ENCODE measurements at places on chromosomes 6 and 20.

DNA sequence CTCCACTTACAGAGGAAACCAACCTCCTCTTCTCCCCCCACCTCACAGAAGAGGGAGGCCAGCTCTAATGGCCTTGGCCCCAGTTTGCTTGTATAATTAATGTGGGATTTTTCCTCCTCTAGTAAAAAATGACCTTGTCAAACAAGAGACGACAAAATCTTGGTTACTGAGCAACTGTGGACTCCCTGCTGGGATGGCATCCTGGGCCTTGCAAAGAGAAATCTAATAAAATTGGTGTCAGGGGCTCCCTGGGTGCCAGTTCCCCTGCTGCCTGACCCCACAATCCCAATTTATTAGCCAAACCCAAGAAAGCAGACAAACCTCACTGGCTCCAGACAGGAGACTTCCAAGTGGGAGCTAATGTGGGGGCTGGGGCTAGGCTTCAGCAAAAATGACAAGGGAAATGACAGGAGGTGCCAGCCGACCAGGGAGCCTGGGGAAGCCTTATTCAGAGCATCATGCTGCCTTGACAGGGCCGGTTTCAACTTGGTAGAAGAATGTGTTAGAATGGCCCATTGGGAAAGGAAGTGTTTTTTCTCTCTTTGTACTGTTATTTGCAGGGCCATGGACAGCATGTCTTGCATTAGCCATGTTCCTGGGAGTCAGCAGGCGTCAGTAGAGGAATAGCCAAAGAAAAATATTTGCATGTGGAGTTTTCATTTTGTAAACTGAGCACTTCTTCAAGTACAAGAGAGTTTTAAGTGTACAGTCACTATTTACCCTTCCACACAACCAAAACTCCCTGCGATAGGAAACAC is 816.9 kb downstream of the DHX35 start:
- DNase-seq: no peak

- no peak for DNase-seq
These were observed 3.1 kb downstream of the HS3ST5 start for GRCh38 chr6:114339706-114340105.

GRCh38 chr6:127458817-127459216 is 372 bp downstream of the KIAA0408 start:
- no peak for DNase-seq

- no peak for DNase-seq
These were observed 2.2 kb downstream of the ANKS1A start for GRCh38 chr6:34891296-34891695.

GRCh38 chr6:21147995-21148394 is 445.6 kb upstream of the SOX4 start:
- no peak for DNase-seq

GRCh38 chr6:154157082-154157481 is 118.0 kb downstream of the OPRM1 start:
- DNase-seq: no peak

DNA sequence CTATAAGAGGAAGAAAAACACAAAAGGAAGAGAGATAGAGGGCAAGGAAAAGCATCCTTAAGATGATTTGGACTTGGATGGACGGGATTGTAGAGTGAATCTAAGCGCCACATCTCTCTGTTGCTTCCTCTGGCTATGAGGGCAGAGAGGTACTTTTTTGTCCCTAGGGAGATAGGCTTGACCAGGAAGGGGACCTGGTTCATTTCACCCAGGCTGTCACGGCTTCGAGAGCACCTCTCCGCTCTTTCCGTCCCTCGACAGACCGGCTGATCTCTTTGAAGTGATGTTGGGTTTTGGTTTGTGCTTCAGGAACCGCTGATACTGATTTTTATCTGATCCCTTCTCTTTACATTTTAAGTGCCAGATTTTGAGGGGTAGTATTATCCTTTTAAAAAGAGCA is 19.6 kb downstream of the NKX2-4 start:
- DNase-seq: no peak

DNA sequence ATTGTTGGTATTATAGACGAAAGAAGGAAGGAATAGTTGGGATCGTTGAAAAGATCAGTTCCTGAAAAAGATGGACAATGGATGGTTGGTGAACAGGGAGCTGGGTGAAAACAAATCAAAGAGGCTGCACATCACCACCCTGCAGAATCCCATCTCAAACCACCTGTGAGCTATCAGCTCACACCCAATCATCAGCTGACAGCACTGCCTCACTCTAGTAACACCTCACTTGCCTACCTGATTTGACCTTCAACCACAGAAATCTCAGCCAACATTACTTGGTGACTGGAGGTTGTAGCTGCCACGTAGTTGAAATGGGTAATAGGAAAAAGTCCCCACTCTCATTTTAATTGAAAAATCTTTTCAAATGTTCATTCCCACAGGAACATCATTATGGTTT is 101.8 kb upstream of the DST start:
- no peak for DNase-seq

DNA sequence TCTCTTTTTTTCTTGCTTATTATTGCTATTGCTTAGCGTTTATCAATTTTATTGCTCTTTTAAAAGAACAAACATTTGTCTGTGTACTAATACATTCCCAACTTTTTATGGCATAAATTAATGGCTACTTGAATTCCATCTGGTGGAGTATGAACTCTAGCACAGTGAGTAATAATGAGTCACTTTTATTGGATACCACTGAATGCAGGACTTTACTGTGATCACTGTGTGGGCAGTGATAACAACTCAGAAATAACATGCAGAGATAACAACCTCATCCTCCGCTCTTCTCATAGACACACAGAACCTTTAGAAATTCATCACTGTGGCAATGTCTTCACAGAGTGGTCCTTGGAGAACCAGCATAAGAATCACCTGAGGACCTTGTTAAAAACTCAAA is 174.9 kb upstream of the PRND start:
- DNase-seq: no peak

- DNase-seq: no peak
These were observed 36.9 kb upstream of the SLC16A10 start for GRCh38 chr6:111050261-111051023.

DNA sequence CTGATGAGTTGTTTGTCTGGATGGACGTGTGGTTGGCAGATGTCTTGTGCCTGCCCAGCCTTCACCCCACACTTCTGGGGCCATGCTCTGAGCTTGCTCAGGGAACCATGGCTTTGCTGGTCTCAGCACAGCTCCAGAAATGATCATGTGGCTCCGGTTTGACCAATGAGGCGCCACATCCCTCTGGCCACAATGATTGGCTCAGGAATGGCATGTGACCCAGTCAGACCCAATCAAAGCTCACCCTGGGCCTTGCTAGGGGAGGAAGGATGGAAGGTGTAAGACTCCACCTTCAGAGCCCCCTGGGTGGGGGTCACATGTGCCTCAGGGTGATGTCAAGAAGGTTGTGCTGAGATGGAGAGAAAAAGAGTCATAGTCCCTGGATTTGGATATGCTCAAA is 281.6 kb upstream of the SULF2 start:
- DNase-seq: no peak

DNA sequence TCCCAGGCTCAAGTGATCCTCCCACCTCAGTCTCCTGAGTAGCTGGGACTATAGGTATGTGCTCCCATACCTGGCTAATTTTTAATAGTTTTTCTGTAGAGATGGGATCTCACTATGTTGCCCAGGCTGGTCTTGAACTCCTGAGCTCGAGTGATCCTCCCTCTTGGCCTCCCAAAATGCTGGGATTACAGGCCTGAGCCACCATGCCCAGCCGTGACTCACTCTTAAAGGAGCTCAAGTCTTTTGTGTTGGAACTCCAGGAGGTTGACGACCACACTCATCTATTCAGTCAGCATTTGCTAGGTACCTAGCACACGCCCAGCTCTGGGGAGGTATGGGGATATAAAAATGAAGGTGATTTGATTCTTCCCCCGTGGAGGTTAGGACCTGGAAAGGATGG is 62.8 kb downstream of the UTRN start:
- no peak for DNase-seq

DNA sequence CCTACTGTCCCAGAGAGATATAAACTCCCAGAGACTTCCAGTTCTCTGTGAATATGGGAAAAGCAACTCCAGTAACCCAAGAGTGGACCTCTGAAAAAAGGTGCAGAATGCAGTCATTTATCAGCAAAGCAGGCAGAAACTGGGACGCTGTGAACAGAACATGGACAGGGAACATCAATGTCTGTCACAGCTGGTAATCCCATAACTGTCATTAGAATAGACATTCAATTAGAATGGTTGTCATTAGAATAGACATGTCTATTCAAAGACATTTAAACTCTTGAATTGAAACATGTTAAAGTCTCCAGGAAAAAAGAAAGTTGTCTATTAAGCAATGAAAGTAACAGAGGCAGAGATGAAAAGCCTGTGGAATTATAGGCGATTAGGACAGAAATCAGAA is 302.1 kb downstream of the BTBD3 start:
- DNase-seq: no peak

DNA sequence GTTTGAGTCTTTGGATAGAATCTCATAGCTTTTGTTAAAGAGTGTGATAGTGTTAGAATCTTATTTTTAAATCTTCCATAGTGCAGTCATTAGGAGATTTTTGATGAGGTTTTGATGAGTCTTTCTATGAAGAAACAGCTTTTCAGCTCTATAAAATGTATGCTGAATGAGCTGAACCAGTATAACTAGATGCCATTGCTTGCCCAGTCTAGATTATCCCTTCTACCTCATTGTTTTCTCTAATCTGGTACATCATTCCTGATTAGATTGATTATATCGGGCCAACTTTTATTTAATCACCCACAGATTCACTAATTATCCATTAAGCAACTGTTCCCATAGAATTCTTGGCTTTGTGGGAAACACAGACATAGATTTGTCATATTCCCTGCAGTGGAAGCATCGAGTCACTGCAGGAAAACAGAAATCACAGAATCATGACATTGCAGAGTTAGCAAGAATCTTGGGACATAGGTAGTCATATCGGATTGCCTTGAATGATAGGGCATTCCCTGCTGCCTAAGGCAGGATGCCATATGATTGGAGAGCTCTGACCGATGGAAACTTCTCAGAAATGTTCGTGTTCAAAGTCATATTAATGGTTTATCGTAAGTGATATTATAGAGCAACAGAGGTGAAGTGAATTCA is 882.7 kb upstream of the FLRT3 start:
- DNase-seq: no peak

GRCh38 chr20:4043796-4044195 is 28.4 kb upstream of the RNF24 start:
- DNase-seq: no peak
